ENCODE measurements at places on chromosomes 1 and 21.

- no peak for DNase-seq
Observed at GRCh38 chr1:154820646-154821045, 49.4 kb downstream of the KCNN3 start.

DNA sequence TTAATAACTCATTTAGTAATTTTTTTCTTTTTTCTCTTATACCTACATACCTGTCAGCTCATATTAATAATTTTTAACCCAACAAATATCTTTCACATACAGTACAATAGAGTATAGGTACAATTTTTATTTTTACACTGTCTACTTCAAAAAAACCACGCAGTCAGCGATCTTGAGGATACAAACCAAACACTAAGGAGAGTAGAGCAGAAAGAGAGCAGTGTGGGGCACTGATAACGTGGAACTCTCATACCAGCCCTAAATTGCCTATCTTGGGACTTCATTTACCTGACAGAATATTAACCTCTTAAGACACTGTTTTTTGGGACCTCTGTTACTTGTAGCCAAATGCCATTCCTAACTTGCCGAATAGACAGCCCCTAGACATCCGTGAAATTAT, 5.5 kb downstream of the TRMT1L start:
- DNase-seq: no peak

- DNase-seq: no peak
Observed at GRCh38 chr1:82153272-82153629, 352.5 kb downstream of the ADGRL2 start.

GRCh38 chr1:245953876-245954660, 553.0 kb downstream of the SMYD3 start:
- DNase-seq: no peak

DNA sequence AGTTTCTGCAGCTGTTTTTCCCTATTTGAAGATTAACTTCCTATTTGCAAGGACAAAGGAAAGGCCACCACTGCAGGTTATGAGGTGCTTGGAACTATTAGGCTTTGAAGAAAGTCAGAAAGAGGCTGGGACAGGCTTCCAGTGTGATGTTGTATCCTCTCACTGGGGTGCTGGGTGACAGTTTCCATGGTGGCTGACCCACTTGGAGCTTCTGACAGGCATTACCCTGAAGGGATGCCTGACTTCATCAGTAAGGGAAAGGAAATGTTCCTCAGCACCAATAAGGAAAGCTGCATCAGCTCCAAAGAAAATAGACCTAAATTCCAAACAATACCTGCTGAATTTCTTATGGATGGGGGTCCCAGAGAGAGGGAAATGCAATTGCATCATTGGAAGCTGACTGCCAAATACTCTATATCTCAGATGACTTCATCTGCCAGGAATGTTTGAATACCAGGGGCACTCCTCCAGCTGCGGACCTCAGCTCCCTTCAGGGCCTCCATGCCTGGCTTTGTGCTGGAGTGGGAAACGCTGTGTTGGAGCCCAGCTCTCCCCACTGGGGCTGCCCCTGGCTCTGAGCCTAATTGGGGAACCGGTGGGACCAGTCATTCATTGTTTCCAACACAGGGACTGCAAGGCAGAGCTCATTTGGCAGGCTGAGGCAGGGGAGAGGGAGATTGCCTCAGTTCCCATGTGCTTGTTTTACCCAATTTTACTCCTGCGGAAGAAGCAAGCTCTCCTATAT, 76.6 kb downstream of the RGL1 start:
- no peak for DNase-seq

- DNase-seq: no peak
Observed at GRCh38 chr21:38293113-38293512, 36.3 kb downstream of the KCNJ15 start.

- DNase-seq: peak; percentile 96
Observed at GRCh38 chr1:202056644-202057334, 46.4 kb downstream of the ELF3 start.

Measured in NCI-H1436 treated with DMSO at 0.1 percent for 48 hours (cell line).